ENCODE measurements at places on chromosomes 13 and 19.

- no peak for DNase-seq
Observed at GRCh38 chr13:103638706-103639105, 572.5 kb upstream of the SLC10A2 start.

DNA sequence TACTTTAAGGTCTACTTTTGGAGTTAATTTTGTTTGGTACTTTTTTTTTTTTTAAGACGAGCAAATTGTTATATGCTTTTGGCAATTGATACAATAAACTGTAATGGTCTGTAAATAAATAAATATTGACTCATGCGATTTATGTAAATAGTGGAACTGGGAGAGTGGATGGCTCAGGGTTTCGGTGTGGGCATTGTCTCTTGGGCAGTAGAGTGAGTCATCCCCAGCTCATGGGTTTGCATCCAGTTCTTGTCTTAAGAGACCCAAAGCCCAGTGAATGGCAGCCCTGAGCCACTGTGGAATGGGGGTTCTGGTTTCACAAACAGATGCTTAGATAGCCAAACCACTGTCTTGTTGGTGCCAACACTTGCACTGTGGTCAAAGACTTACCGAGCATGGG is 33.0 kb downstream of the FGF9 start:
- DNase-seq: no peak

DNA sequence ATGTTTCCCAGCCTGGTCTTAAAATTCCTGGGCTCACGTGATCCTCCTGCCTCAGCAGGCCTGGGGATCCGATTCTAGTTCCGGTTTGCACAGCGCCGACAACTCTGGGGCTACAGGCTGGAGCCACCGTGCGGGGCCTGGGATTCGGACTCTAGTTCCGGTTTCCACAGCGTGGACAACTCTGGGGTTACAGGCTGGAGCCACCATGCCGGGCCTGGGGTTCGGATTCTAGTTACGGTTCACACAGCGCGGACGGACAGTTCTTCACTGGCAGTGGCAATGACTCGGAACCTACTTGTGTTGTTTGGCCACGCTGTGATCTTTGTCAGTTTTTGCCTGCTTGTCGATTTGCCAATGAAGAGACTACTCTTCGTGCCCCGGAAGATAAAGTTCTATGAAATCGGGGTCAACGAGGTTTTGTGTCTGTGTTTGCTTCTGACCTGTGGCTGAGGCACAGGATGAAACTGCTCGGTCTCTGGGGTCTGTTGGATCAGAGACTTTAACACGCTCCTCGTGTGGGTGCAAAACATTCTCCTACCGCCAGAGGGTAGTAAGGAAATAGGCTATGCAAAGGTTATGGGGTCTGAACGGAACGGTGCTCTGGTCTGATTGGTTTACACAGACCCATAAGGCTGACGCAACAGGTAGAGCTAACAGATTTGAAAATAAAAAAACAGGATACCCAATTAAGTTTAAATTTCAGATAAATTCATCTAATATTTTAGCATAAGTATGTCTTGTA is 12.1 kb upstream of the ZSCAN1 start:
- DNase-seq: peak; percentile 50

DNA sequence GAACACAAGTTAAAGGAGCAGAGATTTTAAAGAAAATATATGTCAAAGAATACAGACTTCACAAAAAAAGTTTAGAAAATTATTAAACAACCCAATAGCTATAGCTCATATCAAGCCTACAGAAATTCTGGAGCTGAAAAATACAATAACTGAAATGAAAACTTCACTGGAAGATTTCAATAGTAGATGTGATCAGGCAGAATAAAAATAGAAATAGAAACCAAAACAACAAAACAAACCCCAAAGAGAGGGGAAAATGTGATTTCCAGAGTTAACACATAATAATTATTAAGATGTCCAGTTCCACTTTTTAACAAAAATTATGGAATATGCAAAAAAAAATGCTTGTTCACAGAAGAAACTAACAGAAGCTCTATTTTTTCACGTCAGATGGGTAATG is 23.6 kb downstream of the LRRC63 start:
- DNase-seq: no peak

Measured in GM13977 (cell line).